IMR-90 (cell line): ENCODE measurements at places on chromosomes 7 and 10.

- H3K4me3 ChIP-seq = no peak overlapping the region
- H3K27me3 ChIP-seq = no peaks in the 10 kb centered on the region
- H3K4me1 ChIP-seq = peaks cover 2% of the 10 kb centered on the region
- peak overlapping the region; percentile 2; the same call in 1 of the 2 replicates for H3K27ac ChIP-seq
- peak; percentile 74 for DNase-seq
Measured at GRCh38 chr10:21364196-21365114, 161.0 kb downstream of the SKIDA1 start.

DNA sequence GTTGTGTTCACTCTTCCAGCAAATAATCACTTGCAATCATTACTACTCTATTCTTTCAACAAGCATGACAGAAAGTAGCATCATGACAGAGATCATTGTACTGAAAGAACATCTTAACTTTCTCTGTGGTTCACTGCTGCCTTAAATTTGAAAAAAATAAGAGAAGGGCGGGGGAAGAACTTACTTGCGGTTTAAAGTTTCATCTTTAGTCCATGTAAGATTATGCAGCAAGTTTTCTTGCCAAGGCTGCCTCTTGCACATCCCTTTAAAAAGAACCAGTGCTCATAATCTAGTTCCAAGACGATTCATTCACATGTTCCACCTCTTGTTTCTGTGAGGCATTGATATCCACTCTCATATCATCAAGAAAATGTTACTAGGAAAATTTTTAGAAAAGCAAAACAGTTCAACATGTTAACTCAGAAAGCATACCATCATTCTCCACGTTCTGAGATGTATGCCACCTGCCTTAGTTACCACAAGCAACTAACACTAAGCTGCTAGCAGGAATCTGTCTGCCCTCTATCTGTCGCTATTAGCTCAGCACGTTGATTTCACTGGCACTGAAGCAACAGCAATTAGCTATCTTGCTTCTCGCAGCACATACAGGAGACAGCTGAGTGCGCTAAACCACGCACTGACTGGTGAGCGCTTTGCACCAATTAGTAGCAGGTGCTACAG lies at the start of gene PCDH15:
Gene PCDH15 (minus strand): TSS at position 491 of the 681 bp plus-strand sequence. CDS start 136,969 bp downstream, outside the sequence.
- no peaks in the 10 kb centered on the region for H3K36me3 ChIP-seq
- H3K4me1 ChIP-seq = no peaks in the 10 kb centered on the region
- H3K4me3 ChIP-seq = no peak within 1 kb of the TSS
- DNase-seq = no peak
- H3K27me3 ChIP-seq = no peaks in the 10 kb centered on the region

DNA sequence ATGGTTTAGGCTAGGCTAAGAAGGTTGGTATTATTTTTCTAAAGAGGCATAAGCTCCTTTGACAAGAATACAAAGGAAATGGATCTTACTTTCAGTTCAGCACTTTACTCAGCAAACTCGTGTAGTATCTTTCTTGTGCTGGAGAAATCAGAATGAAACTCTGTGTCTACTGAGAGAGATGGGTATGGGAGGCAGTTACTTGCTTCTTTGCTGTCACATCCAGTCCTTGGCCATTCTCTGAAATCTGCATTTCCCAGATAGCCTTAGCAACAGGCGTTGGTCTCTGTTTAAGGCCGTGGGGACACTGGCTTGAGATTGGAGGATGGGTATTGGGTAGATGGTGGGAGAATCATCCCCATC lies 180.5 kb downstream of the NRP1 start:
- no peaks in the 10 kb centered on the region for H3K27me3 ChIP-seq
- DNase-seq = no peak
- H3K4me1 ChIP-seq = peaks cover 9% of the 10 kb centered on the region
- H3K36me3 ChIP-seq = no peaks in the 10 kb centered on the region
- no peak overlapping the region for H3K4me3 ChIP-seq
- H3K27ac ChIP-seq = no peak overlapping the region

DNA sequence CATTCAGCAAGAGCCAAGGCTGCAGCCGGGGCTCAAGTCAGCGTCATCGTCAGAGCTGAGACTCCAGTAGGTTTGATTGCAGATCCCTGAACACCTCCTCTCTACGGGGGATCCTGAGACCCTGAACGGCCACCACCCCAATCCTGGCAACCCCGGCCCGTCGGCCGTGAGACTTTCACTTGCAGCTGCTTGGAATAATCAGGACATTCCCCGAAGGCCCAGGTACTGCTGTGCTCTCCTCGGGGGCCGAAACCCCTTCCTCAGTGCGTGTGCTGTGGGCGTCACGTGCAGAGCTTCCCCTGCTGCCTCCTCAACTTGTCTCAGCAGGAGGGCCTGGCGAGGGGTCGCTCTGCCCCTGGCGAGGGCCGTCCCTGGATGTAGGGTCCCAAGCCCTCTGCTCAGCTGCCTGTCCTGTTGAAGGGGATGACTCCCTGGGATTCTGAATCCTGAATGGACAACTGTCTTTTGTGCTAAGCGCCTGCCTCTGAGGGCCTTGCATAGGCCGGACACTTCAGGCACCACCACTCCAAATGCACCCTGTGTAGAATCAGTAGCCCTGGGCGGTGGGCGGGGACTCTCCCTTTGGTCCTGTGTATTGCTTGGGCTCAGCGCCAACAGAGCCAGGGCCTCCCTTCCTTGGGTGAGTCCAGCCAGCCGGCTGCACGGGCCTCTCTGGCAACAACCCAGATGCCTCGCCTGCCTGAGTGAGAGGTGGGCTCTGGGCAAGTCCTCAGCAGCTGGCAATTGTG lies 63.8 kb upstream of the EBF3 start:
- H3K27me3 ChIP-seq = no peaks in the 10 kb centered on the region
- DNase-seq = no peak
- H3K4me1 ChIP-seq = no peaks in the 10 kb centered on the region
- no peak overlapping the region for H3K4me3 ChIP-seq

DNA sequence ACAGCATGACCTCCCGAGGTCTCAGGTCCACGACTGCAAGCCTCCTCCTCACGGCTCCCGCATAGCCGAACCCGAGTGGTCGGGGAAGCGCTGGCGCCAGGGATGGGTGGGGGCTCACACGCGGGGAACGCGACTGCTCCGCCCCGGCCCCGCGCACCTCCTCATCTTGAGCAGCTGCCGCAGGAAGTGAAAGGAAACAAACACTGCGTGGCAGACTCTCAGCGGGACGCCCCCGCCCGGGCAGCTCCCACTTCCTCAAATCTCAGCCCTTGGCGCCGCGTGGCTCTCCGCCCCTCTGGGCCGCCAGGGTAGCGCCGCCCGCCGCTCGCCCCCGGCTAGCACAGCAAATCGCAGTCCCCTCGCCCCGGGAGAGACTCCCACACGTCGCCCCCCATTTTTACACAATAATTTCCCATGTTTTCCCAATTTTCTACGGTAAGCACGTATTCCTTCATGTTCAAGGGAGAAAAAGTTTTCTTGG lies at the start of gene TMEM243:
Gene TMEM243 (minus strand): TSS at position 188 of the 481 bp plus-strand sequence. CDS start 229 bp downstream, outside the sequence.
- no peaks in the 10 kb centered on the region for H3K27me3 ChIP-seq
- peak; percentile 68 for DNase-seq
- H3K4me3 ChIP-seq = peak within 1 kb of the TSS; percentile 94
